ENCODE measurements at places on chromosomes 4 and X. TPM values are rescaled to one million over a fixed set of nuclear protein-coding genes. Genes with fewer than 3 reads are reported as not detected.

- DNase-seq, result no peak
Observed at GRCh38 chr4:164109503-164109902, 615.0 kb downstream of the TMA16 start.

DNA sequence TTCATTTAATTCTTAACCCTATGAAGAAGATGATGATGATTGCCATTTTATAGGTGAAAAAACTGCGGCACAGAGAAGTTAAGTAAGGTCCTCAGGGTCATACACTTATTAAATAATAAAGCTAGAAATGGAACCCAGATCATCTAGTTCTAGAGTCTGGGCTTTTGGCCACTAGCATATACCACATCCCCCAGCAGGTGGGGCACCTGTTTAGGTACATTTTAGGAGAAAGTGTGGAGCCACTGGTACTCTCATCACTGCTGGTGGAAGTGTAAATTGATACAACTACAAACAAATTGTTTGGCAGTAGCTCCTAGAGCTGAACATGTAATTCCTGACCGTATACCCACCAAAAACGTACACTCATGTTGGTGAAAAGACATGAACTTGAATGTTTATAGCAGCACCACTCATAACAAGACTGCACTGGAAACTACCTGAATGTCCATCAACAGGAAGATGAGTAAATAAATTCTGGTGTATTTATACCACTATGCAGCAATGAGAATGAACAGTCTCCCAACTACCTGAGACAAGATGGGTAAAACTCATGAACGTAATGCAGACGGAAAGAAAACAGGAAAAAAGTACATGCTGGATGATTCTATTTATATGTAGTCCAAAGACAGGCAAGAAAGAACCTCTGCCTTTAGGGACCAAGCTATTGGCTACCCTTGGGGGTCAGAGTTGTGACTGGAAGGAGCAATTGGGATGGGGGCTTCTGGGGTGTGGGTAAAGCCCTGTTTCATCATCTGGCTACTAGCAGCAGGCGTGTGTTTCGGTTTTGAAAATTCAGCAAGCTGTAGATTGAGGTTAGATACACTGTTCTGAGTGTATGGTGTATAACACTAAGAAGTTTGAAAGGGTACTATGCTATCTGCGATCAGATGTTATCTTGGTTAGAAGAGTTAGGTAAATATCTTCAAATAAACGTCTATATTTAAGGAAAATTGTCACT, 72.3 kb upstream of the ADGRG2 start:
- DNase-seq, result no peak

DNA sequence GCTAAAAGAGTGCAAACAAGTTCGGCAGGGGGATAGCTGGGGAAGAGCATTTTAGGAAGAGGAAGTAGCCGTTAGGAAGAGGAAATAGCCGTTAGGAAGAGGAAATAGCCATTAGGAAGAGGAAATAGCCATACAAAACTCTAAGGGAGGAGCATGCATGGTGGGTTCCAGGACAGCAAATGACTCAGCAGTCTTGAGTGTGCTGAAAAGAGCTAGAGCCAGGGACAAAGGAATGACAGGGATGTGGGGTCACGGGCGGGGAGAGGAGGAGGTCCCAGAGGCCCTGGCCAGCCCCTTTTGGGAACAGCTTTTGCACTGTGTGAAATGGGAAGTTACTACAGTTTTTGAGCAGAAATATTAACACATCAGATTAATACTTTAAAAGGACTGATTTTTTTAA, 882.6 kb downstream of the TRIML1 start:
- DNase-seq, result no peak

DNA sequence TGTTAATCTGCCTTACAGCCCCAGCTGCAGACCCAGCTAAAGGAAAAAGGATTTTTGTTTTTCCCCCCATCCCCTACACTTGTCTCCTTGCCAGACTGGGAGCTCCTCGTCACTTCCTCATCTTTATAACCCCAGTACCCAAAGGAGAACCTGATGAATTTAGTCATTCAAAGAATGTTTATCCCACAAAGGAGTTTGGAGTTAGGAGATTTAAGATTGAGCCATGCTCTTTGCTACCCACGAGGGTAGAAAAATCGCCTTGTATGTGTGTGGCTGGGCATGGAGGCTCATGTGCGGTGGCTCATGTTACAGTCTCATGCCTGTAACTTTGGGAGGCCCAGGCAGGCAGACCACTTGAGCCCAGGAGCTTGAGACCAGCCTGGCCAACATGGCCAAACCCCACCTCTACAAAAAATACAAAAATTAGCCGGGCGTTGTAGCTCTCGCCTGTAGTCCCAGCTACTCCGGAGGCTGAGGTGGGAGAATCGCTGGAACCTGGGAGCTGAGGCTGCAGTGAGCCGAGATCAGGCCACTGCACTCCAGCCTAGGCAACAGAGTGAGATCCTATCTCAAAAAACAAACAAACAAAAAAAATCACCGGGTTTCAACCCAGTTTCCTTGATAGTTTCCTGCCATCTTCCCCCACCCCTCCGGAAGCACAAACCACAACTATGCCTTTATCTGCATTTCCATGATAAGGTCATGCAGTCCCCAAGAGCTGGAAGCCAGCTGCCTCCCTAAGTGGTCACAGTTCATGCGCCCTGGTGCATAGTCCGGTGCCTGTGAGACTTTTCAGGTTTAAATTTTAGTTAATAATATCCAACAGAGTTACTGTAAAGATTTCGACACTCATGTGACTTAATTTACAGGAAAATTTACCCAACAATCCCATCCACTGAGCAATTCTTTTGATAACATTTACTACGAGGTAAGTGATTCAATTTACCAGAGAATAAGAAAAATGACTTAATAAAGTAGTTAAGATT, 1.5 kb downstream of the CFAP97 start:
- DNase-seq, result no peak

GRCh38 chr4:87041141-87041540, 106.3 kb downstream of the AFF1 start:
- no peak for DNase-seq

DNA sequence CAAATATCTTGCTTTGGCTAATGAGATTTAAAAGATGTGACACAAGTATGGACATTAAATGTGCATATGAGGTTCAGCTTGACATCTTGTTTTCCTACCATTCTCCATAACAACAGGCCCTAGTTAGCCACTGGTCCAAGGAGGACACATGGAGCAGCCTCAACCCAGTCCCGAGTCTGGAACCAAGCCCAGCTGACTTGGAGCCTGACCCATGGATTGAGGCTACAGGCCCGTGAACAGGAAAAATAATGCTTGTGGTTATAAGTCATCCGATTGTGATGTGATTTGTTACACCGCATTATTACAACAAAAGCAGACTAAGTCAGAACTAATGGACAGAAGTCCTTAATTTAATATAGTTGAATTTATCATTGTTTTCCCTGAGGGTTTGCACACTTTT, 123.2 kb upstream of the BANK1 start:
- DNase-seq, result no peak

DNA sequence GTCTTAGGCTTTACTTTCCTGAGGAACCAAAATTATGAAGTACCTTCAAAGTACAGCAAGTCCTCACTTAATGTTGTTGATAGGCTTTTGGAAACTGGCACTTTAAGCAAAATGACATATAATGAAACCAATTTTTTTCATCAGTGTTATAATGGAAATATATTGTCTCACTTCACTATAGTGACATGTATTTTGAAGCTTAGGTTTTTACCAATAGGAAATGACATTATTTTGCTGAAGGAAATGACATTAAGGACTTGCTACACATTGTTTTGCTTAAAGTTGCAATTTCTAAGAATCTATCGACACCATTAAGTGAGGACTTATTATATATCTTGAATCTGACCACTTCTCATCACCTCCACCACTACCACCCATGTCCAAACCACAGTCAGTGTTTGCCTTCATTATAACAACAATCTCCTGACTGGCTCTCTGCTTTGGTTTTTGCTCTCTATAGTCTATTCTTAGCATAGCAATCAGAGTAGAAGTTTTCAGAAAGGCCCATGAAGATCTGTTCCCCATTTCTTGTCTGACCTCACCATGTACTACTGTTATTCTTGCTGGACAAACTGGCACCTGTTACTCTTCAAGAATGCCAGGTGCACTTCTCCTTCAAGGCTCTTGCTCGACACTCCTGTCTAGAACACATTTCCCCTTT, 311.2 kb downstream of the BMPR1B start:
- no peak for DNase-seq

GRCh38 chr4:98618680-98619079, 39.7 kb downstream of the TSPAN5 start:
- DNase-seq, result no peak

GRCh38 chr4:26441102-26441501, 49.2 kb downstream of the CCKAR start:
- DNase-seq, result no peak

GRCh38 chrX:110341189-110342035, 17.2 kb upstream of the RTL9 start:
- DNase-seq, result peak; percentile 28

- DNase-seq, result no peak
Observed at GRCh38 chr4:45368832-45369231, 642.5 kb upstream of the GNPDA2 start.

DNA sequence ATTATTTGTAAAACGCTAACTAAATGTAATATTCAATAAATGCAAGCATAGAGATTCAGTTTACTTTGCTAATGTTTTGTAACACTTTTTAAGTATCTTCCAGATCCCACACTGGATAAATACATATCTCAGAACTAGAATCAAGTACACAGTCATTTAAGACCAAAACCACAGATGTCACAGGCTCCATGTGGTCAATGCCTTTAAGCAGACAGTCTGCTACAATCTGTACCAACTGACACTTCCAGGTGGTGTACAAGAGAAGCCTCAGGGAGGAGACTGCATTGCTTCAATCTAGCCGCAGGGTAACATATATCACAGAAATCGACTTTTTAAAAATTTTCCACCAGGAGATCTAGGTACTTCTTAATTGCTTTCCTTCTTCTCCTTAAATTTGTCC, 229.6 kb upstream of the DIAPH2 start:
- DNase-seq, result no peak

GRCh38 chrX:19887911-19888879, 795 bp upstream of the SH3KBP1 start:
- DNase-seq, result peak; percentile 53

The GPR34 gene
- not detected for total RNA-seq

The HNRNPD gene
- 357 TPM for total RNA-seq

The NLGN3 gene
- total RNA-seq, result 1.4 TPM

The MAGEC1 gene
- not detected for total RNA-seq

The SLC34A2 gene
- total RNA-seq, result 2.2 TPM

The CDX4 gene
- not detected for total RNA-seq

The NUDT10 gene
- not detected for total RNA-seq

The P2RY4 gene
- total RNA-seq, result not detected

Data from HCT116 (cell line).